ENCODE measurements at places on chromosomes 2 and 18. TPM values are rescaled to one million over a fixed set of nuclear protein-coding genes. Genes with fewer than 3 reads are reported as not detected.

- no peak overlapping the region for H3K4me3 ChIP-seq
- H3K27me3 ChIP-seq: peaks cover 6% of the 10 kb centered on the region
- DNase-seq: no peak
These were observed 246.8 kb downstream of the KCNS3 start for GRCh38 chr2:18125303-18125702.

DNA sequence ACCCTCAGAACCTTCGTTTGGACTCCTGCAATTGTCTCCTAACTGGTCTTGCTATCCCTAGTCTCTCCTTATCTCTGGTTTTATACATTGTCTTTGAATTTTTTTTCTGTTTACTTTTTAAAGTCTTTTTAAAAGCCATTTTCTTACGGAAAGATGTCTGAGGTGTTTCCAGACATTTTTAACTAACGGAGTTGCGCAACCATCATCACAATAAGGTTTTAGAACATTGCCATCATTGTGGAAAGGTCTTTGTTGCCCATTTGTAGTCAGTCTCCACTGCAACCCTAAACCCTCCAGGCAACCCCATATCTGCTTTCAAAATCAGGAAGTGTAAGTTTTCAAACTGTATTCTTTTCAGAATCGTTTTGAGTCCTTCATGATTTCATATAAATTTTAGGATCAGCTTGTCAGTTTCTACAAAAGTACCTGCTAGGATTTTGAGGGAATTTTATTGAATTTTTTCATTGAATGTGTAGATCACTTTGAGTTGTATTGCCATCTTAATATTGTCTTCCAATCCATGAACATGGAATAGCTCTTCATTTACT is 46.3 kb downstream of the ANKRD12 start:
- no peak overlapping the region for H3K4me3 ChIP-seq
- H3K27me3 ChIP-seq: no peaks in the 10 kb centered on the region
- peaks cover 33% of the 10 kb centered on the region for H3K4me1 ChIP-seq
- peaks cover 59% of the 10 kb centered on the region for H3K36me3 ChIP-seq
- no peak overlapping the region for H3K27ac ChIP-seq

DNA sequence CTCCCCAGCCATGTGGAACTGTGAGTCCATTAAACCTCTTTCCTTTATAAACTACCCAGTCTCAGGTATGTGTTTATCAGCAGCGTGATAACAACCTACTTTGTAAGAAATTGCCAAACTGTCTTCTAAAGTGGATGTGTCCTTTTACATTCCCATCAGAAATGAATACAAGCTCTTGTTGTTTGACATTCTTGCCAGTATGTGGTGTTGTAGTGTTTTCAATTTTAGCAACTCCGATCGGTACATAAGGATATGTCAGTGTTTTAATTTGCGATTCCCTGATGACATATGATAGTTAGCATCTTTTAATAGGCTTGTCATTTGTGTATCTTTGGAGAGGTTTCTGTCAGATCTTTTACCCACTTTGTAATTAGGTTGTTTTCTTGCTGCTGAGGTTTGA is 1156.3 kb upstream of the CRIM1 start:
- no peak overlapping the region for H3K27ac ChIP-seq
- H3K4me1 ChIP-seq: no peaks in the 10 kb centered on the region
- no peaks in the 10 kb centered on the region for H3K27me3 ChIP-seq
- H3K36me3 ChIP-seq: no peaks in the 10 kb centered on the region
- H3K4me3 ChIP-seq: no peak overlapping the region
- DNase-seq: no peak

DNA sequence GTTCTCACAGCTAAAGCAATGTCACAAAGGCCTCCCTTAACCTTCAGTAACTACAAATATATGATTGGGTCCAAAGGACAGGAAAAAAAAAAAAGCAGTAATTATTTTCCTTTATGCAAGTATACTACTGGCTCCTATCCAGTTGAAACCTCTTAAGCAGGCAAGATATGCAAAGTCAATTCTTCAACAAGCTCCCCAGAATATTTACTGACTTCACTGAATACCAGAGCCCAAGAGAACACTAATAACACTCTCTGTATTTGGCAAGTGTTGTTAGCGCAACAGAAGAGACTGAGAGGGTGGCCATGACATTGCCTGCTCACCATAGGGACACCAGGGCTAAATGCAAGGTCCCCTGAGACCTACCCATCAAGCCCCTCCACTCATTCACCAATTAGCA is 74.5 kb downstream of the AP1S3 start:
- peaks cover 41% of the 10 kb centered on the region for H3K4me1 ChIP-seq
- DNase-seq: no peak
- H3K27me3 ChIP-seq: no peaks in the 10 kb centered on the region
- H3K4me3 ChIP-seq: no peak overlapping the region
- H3K36me3 ChIP-seq: peaks cover 6% of the 10 kb centered on the region
- H3K27ac ChIP-seq: peak overlapping the region; percentile 67

DNA sequence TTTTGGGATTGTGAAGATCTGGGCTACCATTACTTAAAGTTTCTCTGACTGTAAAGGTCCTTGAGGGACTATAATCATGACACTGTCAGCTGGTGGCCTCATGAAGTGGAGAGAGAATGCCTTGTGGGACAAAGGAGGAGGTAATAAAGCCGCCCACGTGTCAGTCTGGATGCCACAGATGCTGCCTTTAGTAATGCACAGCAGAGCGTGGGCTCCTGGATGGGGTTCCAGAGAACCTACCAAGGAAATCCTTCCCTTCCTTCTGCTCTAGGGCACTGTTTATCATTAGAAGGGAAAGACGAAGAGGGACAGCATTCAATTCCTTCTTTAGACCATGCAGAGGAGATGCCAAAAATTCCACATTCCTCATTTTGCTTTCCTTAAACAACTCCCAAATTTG is 63.5 kb downstream of the COL5A2 start:
- H3K4me1 ChIP-seq: no peaks in the 10 kb centered on the region
- no peak overlapping the region for H3K4me3 ChIP-seq
- no peaks in the 10 kb centered on the region for H3K36me3 ChIP-seq
- H3K27ac ChIP-seq: no peak overlapping the region
- H3K27me3 ChIP-seq: peaks cover 3% of the 10 kb centered on the region

The RAMP1 gene
- total RNA-seq: 0.64 TPM

DNA sequence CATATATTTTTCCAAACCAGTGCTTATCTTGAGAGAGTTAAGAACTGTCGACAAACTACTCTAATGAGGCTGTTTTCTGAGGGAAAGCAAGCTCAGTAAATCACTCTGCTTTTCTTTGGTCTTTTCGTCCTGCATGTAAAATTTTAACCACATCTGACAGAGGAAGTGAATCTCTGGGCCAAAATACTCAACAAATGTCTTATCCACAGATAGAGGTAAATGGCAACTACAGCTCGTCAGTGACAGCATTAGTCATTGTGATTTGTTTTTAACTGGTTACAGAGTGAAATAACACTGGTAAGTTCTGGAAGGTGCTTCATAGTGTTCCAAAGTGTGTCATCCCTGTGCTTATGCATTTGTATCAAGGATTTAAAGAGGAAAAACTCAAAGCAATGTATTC is 82.6 kb upstream of the SLC8A1 start:
- no peak overlapping the region for H3K27ac ChIP-seq
- no peak for DNase-seq
- H3K4me3 ChIP-seq: no peak overlapping the region
- no peaks in the 10 kb centered on the region for H3K27me3 ChIP-seq
- H3K4me1 ChIP-seq: no peaks in the 10 kb centered on the region
- H3K36me3 ChIP-seq: no peaks in the 10 kb centered on the region

The TNFRSF11A gene
- total RNA-seq: 9.7 TPM

- no peaks in the 10 kb centered on the region for H3K27me3 ChIP-seq
- no peak overlapping the region for H3K4me3 ChIP-seq
- peaks cover 20% of the 10 kb centered on the region for H3K4me1 ChIP-seq
- no peaks in the 10 kb centered on the region for H3K36me3 ChIP-seq
These were observed 3.1 kb upstream of the AQP12A start for GRCh38 chr2:240688553-240688919.

DNA sequence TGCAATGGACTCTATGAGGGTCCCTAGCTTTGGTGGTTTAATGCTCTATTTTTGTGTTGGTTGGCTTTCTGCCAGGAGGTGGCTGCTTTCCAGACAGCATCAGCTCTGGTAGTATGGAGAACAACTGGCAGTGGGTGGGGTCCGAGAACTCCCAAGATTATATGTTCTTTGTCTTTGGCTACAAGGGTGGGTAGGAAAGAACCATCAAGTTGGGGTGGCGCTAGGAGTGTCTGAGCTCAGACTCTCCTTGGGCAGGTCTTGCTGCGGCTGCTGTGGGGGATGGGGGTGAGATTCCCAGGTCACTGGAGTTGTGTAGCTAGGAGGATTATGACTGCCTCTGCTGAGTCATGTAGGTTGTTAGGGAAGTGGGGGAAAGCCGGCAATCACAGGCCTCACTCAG is 976.1 kb upstream of the GYPC start:
- H3K4me3 ChIP-seq: no peak overlapping the region
- no peaks in the 10 kb centered on the region for H3K36me3 ChIP-seq
- H3K27ac ChIP-seq: no peak overlapping the region
- H3K27me3 ChIP-seq: no peaks in the 10 kb centered on the region
- no peaks in the 10 kb centered on the region for H3K4me1 ChIP-seq
- no peak for DNase-seq

DNA sequence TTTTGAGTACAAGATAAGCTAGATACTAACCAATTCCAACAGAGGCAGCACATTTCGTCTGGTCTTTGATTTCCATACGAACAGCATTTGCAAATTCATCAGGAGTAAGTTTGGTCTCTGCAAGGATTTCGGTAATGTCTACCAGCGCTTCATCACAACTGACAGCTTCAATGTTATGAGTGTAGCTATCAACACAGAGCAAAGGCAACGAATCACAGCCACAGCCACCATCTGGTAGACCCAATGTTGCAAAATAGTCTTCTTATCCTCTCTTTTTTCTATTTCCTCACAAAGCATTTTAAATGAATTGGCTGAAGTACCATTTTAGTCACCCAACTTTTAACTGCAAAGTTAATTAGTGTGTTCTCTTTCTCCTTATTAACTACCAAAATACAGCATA is 68.3 kb downstream of the REV1 start:
- H3K27ac ChIP-seq: no peak overlapping the region
- H3K36me3 ChIP-seq: peaks cover 23% of the 10 kb centered on the region
- no peaks in the 10 kb centered on the region for H3K27me3 ChIP-seq
- DNase-seq: no peak
- H3K4me1 ChIP-seq: no peaks in the 10 kb centered on the region
- no peak overlapping the region for H3K4me3 ChIP-seq

The ITGA6 gene
- 5.5 TPM for total RNA-seq

DNA sequence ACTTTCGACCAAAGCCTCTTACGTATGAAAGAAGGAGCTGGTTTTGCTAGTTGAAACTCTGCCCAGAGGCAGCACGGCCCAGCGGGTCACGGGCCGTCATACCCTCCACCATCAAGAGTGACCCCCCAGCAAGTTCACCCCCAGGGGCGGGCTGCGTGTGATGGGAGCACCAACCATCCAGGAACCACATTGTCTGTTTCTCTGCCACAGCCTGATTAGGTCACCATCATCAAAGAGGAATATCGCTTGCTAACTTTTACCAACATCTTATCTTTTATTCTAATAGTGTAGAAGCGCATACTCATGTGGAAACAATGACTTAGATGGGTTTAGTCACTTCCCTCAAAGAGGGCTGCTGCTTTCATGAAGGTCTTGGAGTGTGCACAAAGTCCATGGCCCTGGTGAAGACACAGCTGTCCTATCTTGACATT is 116.6 kb upstream of the SMIM21 start:
- no peak for DNase-seq
- H3K4me3 ChIP-seq: no peak overlapping the region
- no peaks in the 10 kb centered on the region for H3K36me3 ChIP-seq
- H3K27me3 ChIP-seq: peaks cover 19% of the 10 kb centered on the region

The RAD51AP2 gene
- total RNA-seq: not detected

- H3K36me3 ChIP-seq: peaks cover 36% of the 10 kb centered on the region
- no peak overlapping the region for H3K27ac ChIP-seq
- H3K4me1 ChIP-seq: peaks cover 21% of the 10 kb centered on the region
- no peak overlapping the region for H3K4me3 ChIP-seq
- H3K27me3 ChIP-seq: no peaks in the 10 kb centered on the region
These were observed 52.2 kb downstream of the NCOA1 start for GRCh38 chr2:24543252-24543651.

GRCh38 chr2:112021781-112022231 is 33.3 kb upstream of the TMEM87B start:
- H3K36me3 ChIP-seq: no peaks in the 10 kb centered on the region
- H3K4me3 ChIP-seq: no peak overlapping the region
- H3K27ac ChIP-seq: no peak overlapping the region
- H3K4me1 ChIP-seq: peaks cover 1% of the 10 kb centered on the region
- no peak for DNase-seq
- H3K27me3 ChIP-seq: peaks cover 19% of the 10 kb centered on the region

The MAPK4 gene
- not detected for total RNA-seq

- peaks cover 6% of the 10 kb centered on the region for H3K36me3 ChIP-seq
- no peak overlapping the region for H3K27ac ChIP-seq
- H3K27me3 ChIP-seq: no peaks in the 10 kb centered on the region
- no peak for DNase-seq
- no peak overlapping the region for H3K4me3 ChIP-seq
These were observed 137.3 kb downstream of the SETBP1 start for GRCh38 chr18:44817831-44818473.

DNA sequence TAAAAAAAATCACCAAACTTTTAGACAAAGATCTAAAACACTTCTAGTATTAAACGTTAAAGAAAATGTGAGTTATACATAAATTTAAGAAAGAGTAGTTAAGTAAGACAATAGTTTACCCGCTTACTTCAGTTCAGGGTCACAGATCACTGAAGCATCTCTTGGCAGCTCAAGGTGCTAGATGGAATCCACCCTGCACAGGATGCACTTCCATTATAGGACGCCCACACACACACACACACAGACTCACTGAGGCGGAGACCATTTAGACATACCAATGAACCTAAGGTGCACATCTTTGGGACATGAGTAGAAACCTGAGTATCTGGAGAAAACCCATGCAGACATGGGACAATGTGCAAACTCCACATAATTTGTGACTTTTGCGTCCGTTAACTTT is 630.6 kb upstream of the ZNF804A start:
- H3K36me3 ChIP-seq: no peaks in the 10 kb centered on the region
- H3K4me3 ChIP-seq: no peak overlapping the region
- H3K27me3 ChIP-seq: no peaks in the 10 kb centered on the region
- H3K4me1 ChIP-seq: no peaks in the 10 kb centered on the region
- DNase-seq: no peak

The PAX3 gene
- not detected for total RNA-seq

The DSG1 gene
- total RNA-seq: not detected

GRCh38 chr18:35592298-35592697 is 10.8 kb downstream of the GALNT1 start:
- no peak overlapping the region for H3K4me3 ChIP-seq
- peaks cover 18% of the 10 kb centered on the region for H3K36me3 ChIP-seq
- H3K27ac ChIP-seq: no peak overlapping the region
- H3K4me1 ChIP-seq: peaks cover 7% of the 10 kb centered on the region
- no peak for DNase-seq

The AGXT gene
- not detected for total RNA-seq
